Skeletal muscle cell (primary cell): ENCODE measurements at places on chromosomes 16 and 17.

DNA sequence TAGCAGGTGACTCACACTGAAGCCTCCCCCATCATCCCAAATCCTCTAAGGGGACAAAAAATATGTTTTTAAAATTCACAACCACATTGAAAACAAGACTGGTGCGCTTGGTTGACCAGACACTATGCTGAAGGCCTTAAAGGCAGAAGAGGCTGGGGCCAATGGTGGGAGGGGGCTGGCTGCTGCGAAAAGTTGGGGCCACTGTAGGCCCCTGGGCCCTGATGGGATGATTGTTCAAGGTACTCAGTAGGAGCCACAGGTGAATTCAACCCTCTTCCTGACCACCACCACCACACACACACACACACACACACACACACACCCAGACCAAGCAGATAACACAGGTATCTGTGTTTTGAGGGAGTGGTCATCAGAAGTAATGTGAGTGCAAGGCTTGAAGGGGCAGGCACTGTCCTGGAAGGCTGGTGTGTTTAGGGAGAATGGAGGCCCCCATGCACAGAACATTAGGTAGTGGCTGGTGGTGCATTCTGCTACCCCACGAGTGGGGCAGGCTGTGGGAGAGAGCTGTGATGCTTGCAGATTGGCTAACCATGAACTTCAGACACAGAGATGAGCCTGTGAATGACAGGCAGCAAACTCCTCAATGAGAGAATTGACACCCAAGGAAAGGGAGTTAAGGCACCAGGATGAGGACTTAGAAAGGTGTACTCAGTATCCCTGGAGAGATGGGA is 55.0 kb downstream of the NT5M start:
- DNase-seq, result no peak

- DNase-seq, result peak; percentile 88
Observed at GRCh38 chr16:25045696-25046381, 30.7 kb upstream of the ARHGAP17 start.

- peak; percentile 97 for DNase-seq
Observed at GRCh38 chr16:71894921-71895678, at the start of gene IST1. Gene IST1 (plus strand): TSS chr16:71895531. CDS start chr16:71915641, 20,110 bp downstream.

- no peak for DNase-seq
Observed at GRCh38 chr17:40064971-40065768, 2.4 kb downstream of the THRA start.

GRCh38 chr17:69457603-69458002 is 43.1 kb downstream of the MAP2K6 start:
- DNase-seq, result no peak

- no peak for DNase-seq
Observed at GRCh38 chr16:4328046-4328781, 12.3 kb downstream of the GLIS2 start.

DNA sequence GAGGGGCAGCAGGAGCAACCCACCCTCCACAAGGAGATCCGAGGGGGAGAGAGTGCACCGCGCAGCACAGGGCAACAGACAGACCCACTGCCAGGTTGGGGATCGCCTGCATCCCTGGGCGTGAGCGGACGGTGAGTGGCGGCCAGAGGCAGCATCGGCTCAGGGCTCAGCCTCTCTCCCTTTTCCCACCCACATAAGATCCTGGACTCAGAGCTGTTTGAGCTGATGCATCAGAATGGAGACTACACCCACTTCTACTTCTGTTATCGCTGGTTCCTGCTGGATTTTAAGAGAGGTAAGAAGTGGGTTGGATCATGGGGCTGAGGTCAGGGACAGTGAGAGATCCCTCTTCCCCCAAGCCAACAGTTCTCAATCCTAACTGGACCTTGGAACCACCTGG is 23.2 kb downstream of the MNT start:
- DNase-seq, result no peak

DNA sequence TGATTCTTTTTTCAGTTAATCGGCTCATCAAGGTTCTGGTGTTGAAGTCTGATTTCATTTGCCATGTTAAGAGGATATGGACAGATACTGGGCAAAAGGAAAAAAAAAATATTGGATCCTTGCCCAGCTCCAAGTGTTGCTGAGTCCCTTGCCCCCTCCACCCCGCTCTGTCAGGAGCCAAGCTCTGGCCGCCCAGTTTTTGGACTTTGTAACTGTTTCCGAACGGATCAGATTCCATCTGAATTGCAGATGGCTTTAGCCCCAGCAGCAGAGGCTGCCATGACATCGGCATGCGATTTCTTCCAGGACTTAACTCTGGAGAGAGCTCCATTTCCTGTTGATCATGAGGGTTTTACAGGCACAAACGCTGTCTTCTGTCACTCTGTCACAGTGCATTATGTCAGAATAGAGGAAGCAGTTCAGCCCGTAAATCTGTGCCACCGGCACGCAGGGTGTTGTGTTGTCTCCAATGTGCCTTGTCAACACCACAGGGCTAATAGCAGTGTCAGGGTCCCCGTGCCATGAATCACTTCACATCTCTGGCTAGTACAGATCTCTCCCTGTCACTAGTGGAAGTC is 615.6 kb downstream of the MAF start:
- no peak for DNase-seq

DNA sequence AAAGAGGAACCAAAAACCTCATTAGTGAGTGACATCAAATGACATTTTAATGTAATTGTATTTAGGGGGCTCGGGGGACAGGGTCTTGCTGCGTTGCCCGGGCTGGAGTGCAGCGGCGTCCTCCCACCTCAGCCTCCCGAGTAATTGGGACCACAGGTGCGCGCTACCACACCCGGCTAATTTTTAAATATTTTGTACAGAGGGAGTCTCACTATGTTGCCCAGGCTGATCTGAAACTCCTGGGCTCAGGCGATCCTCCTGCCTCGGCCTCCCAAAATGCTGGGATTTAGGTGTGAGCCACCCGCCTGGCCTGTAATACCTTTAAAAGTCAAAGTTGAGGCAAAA is 581 bp downstream of the SNRNP25 start:
- no peak for DNase-seq

DNA sequence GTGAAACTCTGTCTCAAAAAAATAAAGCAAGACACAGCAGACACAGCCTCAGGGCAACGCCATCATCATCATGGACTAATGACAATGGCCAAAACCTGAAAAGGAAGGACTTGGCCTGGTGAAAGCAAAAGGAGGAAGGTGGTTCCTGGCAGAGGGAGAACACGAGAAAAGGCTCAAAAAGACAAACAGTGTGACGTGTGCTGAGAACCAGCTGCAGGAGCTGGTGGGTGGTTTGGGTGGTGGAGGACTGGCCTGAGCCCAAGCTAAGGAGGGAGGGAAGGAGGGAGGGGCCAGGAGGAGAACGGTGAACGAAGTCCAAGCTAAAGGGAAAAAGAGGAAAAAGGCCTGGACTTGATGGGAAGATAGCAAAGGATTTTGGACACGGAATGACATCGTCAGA is 85.1 kb downstream of the SLC39A11 start:
- no peak for DNase-seq

- DNase-seq, result no peak
Observed at GRCh38 chr17:37610971-37611370, 1.8 kb upstream of the SYNRG start.

DNA sequence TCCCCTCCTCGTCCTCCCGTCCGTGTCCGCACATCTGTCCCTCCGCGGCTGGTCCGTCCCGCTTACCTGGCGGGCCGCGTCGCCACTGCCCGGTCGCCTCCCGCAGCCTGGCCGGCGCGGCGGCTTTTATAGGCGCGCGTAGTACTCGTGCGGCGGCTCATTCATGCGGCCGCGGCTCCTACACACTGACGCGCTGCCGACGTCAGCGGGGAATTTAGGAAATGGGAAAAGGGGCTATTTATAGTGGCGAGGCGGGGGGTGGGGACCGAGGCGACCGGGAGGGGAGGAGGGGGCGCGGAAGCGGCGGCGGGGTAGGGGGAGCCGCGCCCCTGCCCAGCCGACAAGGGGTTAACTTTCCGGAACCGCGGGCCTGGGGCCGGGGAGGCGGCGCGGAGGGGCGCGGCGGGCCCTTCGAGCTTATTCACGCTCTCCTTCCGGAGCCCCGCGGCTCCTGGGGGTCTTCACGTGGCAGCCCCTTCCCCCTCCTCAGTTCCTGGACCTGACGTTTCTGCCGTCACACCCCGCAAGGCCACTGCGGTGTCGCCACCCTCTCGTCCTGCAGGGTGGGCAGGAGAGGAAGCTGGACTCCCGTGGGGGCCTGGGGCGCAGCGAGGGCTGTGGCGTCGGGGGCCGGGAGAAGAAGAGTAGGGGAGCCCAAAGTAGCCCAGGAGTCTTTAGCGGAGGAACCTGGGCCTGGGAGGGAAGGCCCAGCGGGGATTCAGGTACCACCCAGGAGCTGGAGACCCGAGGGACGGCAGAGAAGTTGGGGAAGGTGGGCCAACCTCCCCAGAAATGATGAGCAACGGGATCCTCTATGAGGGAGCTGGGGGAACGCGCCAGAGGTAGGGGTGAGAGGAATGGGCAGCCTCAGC is 3.6 kb upstream of the HIC1 start:
- DNase-seq, result no peak

GRCh38 chr16:73339821-73340220 is 291.9 kb upstream of the ZFHX3 start:
- no peak for DNase-seq

DNA sequence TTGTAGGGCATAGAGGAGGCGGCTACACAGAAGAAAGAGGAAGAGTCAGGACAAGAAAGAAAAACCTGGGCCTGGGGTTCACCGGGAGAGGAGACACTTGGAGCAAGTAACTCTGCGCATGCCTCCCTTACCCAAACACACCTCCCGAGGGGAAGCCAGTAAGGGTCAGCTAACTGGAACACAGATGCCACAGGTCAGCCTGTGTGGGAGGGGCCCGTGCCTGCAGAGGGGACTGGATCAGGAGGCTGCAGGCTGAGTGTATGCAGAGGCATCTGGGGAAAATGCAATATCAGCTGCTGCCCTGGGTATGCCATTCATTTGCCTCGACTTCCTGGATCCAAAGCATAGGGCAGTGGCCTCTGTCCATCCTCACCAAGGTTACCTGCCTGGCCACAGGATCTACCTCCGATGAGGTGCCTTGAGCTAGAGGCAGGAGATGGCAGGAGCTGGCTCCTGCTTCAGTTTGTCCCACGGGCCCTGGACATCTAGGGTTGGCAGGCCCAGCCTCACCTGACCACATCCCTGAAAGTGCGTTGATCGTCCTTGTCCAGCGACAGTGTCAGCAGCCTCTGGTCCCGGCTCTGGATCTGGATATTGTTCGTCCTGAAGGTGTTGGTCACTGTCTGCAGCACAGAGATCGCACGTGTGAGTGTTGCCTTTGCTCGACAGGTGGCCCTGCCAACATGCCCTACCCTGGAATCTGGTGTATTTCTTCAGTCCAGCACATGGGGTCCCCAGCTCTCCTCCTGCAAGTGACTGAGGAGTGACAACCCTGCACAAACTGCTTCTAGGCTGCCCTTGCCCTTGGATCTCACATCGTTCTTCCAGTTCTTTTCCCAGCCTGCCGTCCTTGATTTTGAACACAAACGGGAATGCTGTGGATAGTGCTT is 4.6 kb upstream of the MFSD6L start:
- no peak for DNase-seq

DNA sequence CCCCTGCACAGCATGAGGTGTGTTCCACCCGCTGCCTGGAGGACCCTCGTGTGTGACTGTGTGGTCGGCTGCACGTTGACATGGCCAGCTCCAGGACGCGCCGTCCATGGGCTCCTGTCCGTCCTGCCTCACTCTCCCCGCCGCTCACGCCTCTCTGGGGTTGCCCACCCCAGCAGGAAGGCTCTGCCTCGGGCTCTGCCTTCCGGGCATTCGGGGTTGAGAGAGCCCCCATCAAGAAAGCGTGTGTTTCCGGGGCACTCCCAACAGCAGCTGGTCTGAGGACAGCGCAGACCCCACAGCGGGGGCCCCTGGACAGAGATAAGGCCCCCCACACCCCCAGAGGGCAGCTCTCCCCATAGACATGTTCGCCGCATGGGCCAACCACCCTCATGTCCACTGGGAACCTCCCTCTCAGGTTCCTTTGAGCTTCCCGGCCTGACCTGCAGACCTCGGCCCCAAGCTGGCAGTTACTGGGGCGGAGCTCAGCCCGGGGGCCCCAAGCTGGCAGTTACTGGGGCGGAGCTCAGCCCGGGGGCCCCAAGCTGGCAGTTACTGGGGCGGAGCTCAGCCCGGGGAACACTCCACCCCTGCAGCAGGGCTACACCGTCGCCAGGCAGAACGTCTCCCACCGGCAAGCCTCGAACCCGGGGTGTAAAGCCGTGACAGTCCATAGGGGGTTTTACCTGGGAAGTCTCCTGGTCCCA is 8.4 kb upstream of the PIEZO1 start:
- DNase-seq, result no peak
